ENCODE measurements at places on chromosomes 7 and 10. TPM values are rescaled to one million over a fixed set of nuclear protein-coding genes. Genes with fewer than 3 reads are reported as not detected.
A peak's percentile ranks its signal among the peaks of the same experiment; 100 is the strongest.

DNA sequence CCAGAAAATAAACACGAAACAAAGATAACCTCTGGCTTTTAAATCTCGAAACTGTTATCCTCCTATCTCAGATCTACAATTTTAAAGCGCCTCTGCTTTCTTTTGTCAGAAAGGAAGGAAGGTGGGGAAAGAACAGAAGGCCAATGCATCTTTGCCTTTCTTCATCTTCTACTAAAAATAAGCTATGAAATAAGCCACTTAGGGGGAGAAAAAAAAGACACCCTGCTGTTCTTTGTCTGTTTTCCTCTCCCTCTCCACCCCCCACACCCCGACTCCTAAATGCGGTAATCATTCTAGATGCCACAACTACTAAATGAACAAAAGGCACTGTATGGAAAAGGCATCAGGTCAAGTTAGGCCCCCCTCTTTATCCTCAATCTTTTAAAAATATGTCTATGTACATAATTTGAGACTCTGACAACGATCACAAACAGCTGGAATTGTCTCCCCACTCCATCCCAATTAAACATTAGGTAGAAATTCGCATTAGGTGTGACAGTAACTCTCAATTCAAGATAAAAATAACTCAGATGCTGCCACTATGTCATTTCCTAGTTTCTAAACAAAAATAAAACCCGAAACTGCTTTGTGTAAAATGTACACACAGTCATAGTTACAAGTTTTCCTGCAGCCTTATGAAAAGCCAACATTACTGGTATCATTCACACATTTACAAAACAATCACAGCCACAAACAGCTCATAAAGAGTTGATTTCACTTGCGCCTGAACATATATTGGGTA, 2.4 kb downstream of the UBE2H start:
- H3K4me1 ChIP-seq = peaks cover 49% of the 10 kb centered on the region
- peak overlapping the region; percentile 63 for H3K4me3 ChIP-seq
- H3K36me3 ChIP-seq = no peaks in the 10 kb centered on the region
- H3K27me3 ChIP-seq = no peaks in the 10 kb centered on the region
- no peak for DNase-seq

GRCh38 chr7:39624935-39625694, 1.7 kb downstream of the RALA start:
- H3K4me1 ChIP-seq = peaks cover 49% of the 10 kb centered on the region
- no peaks in the 10 kb centered on the region for H3K27me3 ChIP-seq
- no peak overlapping the region for H3K27ac ChIP-seq
- no peak for DNase-seq
- H3K36me3 ChIP-seq = no peaks in the 10 kb centered on the region

DNA sequence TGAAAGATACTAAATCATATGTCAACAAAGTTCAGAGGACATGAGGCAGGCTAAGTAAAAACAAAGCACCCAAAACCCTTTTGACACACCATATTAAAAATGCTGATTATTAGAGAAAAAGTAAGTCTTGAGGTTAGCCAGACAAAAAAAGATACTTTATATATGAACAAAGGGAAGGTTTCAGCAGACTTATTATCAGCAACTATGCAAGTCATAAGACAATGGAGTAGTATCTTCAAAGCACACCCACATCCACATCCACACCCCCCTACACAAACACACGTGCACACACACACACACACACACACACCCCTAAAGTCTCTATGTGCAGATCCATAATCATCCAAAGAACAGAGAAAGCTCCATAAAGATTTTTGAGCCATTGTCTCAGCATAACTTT, 1373.9 kb upstream of the CELF2 start:
- H3K27ac ChIP-seq = no peak overlapping the region
- no peak overlapping the region for H3K4me3 ChIP-seq
- no peaks in the 10 kb centered on the region for H3K4me1 ChIP-seq
- no peaks in the 10 kb centered on the region for H3K27me3 ChIP-seq
- DNase-seq = no peak
- no peaks in the 10 kb centered on the region for H3K36me3 ChIP-seq

DNA sequence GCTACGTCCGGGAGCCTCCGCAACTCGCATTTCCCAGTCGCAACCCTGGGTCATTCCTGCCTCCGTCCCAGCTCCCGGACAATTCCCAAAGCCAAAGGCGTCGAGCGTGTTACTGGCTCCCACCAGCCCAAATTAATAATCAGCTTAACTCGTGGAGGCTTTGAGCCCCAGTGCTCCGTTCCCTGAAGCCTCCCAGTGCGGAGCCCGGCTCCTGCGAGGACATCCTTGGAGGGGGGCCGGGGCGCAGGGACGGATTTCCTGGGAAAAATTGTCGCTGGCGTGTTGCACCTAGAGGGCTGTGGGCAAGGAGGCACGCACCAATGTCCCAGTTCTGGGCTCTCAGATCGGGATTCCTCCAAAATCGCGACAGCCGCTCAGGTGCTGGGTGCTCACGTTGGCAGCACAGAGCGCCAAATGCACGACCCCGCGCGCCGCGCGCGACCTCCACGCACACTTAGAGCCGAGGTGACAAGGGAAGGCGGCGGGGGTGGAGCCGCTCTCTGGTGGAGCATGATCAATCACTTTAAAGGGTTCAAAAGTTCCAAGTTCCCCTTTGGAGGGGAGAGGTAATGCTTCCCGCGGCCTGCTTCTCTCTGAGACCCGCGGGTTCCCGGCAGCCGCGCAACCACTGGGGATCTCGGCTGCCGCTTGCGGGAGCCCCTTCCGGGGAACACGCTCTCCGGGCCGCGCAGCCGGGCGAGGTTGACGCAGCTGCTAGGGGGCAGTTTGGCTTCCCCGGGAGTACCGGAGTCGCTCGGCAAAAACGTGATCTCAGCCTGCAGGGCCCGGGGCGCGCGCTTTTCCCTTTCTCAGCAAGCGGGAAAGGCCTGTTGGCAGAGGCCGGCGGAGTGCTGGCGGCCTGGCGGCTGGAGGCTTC, 25.5 kb downstream of the SKIDA1 start:
- H3K4me3 ChIP-seq = no peak overlapping the region
- no peaks in the 10 kb centered on the region for H3K36me3 ChIP-seq
- no peak overlapping the region for H3K27ac ChIP-seq
- H3K4me1 ChIP-seq = peaks cover 20% of the 10 kb centered on the region
- DNase-seq = no peak

- no peaks in the 10 kb centered on the region for H3K27me3 ChIP-seq
- no peak overlapping the region for H3K27ac ChIP-seq
- no peaks in the 10 kb centered on the region for H3K4me1 ChIP-seq
- H3K4me3 ChIP-seq = no peak overlapping the region
- H3K36me3 ChIP-seq = no peaks in the 10 kb centered on the region
- no peak for DNase-seq
Observed at GRCh38 chr7:49346195-49346899, 422.0 kb downstream of the CDC14C start.

- no peaks in the 10 kb centered on the region for H3K27me3 ChIP-seq
- no peak for DNase-seq
- no peaks in the 10 kb centered on the region for H3K36me3 ChIP-seq
- H3K4me1 ChIP-seq = no peaks in the 10 kb centered on the region
Observed at GRCh38 chr7:147412109-147412508, 1178.5 kb upstream of the C7orf33 start.

DNA sequence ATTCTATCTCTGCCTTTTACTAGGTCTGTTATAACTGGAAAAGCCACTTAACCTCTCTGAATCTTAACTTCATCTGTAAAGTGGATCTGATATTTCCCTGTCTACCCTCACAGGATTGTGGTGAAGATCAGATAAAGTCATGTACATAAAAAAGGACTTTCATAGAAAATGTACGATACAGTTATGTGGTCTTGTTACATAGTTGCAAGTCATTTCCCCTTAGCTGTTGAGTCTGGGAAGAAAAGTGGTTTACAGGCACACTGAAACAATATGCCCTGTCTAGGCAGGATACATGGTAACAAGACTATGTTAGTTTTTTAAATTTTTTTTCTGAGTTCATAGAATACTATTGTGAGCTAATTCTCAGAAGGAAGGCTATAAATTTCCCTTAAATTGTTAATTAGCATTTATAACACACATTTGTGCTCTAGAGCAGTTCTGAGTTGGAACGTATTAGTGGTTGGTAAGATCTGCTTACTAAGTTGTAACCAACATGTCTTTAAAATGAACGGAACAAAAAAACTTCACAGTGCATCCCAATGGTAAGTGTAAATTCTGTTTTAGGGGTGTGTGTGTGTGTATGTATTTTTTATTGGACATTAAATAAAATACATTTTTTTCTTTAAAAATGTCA, 7.1 kb upstream of the GSTO1 start:
- H3K4me1 ChIP-seq = no peaks in the 10 kb centered on the region
- H3K4me3 ChIP-seq = no peak overlapping the region
- no peak for DNase-seq
- no peaks in the 10 kb centered on the region for H3K36me3 ChIP-seq
- H3K27me3 ChIP-seq = no peaks in the 10 kb centered on the region

GRCh38 chr7:29039821-29040578, 81.9 kb upstream of the TRIL start:
- H3K4me3 ChIP-seq = no peak overlapping the region
- no peak for DNase-seq
- no peaks in the 10 kb centered on the region for H3K36me3 ChIP-seq

Gene NUP205
- total RNA-seq = 13.7 TPM

Gene CACNA2D1
- total RNA-seq = 5.4 TPM

Gene PODXL
- total RNA-seq = 36.9 TPM

Gene CNPY1
- not detected for total RNA-seq

Gene CFAP46
- 0.52 TPM for total RNA-seq
